Activated CD8-positive, alpha-beta memory T cell treated with anti-CD3 and anti-CD28 coated beads for 4 hours (primary cell): ENCODE measurements at places on chromosomes 3 and 15.

- DNase-seq = no peak
These were observed 142.4 kb downstream of the FAM43A start for GRCh38 chr3:194828116-194828515.

- DNase-seq = no peak
These were observed 3.5 kb downstream of the PDE8A start for GRCh38 chr15:84985158-84985557.

- no peak for DNase-seq
These were observed 143.8 kb downstream of the TPRA1 start for GRCh38 chr3:127446756-127447155.

GRCh38 chr3:42803414-42804105 is 730 bp downstream of the HIGD1A start:
- DNase-seq = no peak

- no peak for DNase-seq
These were observed 35.5 kb downstream of the ATP8B4 start for GRCh38 chr15:50083424-50084025.

- DNase-seq = no peak
These were observed 71.6 kb downstream of the MEIS2 start for GRCh38 chr15:37028625-37029296.

- no peak for DNase-seq
These were observed 42.9 kb downstream of the PLCH1 start for GRCh38 chr3:155701882-155702465.

- DNase-seq = no peak
These were observed 99.8 kb downstream of the MYH15 start for GRCh38 chr3:108410531-108410984.

GRCh38 chr3:17195856-17196604 is 311.3 kb downstream of the PLCL2 start:
- DNase-seq = no peak

- DNase-seq = no peak
These were observed 13.8 kb downstream of the BDH1 start for GRCh38 chr3:197541756-197542539.

GRCh38 chr3:140870351-140870750 is 71.3 kb upstream of the SLC25A36 start:
- DNase-seq = no peak

GRCh38 chr3:187292181-187292580 is 644 bp upstream of the MASP1 start:
- DNase-seq = no peak

GRCh38 chr15:89089316-89090230 is 1.3 kb downstream of the ABHD2 start:
- no peak for DNase-seq

DNA sequence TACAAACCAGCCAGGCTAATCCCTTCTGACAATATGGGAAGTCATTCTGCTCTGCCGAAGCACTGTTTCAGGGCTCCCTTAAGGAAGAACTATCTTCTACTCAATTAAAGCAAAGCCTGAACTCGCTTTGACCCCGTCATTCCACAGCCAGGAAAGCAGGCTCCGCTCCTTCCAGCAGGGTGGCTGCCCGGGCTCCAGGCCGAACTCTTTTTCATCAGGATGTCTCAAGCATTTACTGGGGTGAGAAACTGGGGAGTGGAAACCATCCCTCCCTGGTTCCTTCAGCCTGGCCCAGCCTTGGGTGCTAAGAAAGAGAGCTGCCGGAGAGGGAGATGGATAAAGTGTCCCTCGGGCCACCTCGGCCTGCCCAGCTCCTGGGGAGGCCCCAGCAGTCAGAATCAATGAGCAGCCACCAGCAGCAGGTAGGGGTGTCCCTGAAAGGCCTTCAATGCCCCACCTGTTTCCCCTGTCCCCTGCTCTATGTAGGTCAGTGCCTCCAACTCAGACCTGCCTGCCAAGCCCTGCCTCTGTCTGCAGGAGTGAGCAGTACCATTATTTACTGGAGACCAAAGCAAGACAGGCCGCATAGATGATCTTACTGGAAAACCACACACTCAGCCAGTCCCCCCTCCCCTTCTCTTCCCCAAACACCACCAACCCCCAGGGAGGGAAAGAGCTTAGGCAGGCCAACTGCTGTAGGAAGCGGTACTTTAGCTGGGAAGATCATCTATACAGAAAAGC is 225.6 kb upstream of the TLE3 start:
- no peak for DNase-seq

DNA sequence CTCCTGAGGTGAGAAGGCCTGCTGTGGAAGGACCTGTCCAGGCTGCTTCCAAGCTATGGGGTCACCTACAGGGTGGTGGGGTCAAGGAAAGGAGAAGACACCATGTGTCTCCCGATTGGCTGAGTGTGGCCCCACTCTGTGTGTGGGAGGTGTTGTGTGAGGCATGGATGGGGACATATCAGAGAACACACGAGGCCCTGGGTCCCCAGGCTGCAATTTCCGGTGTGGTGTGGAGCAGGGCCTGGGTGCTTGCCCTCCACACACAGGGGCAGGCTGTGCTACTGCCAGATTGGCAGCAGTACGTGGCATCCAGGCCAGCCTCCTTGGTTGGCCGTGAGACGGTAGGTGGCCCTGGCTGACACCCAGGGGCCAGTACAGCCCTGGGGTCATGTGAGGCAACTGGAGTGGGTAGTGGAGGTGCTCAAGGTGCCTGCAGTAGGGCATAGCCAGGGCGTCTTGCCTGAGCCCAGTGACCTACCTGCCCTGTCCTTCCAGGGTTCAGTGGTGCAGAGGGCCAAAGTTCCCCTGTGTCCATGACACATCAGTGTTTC is 233.8 kb downstream of the SNRPN start:
- no peak for DNase-seq
